ENCODE measurements at places on chromosomes 12 and 14. TPM values are rescaled to one million over a fixed set of nuclear protein-coding genes. Genes with fewer than 3 reads are reported as not detected.

Gene SCNN1A
- 118 TPM for total RNA-seq

- no peaks in the 10 kb centered on the region for H3K36me3 ChIP-seq
- H3K4me1 ChIP-seq = no peaks in the 10 kb centered on the region
These were observed 126.0 kb upstream of the FKBP4 start for GRCh38 chr12:2668816-2669215.

Gene ALX1
- total RNA-seq = not detected

DNA sequence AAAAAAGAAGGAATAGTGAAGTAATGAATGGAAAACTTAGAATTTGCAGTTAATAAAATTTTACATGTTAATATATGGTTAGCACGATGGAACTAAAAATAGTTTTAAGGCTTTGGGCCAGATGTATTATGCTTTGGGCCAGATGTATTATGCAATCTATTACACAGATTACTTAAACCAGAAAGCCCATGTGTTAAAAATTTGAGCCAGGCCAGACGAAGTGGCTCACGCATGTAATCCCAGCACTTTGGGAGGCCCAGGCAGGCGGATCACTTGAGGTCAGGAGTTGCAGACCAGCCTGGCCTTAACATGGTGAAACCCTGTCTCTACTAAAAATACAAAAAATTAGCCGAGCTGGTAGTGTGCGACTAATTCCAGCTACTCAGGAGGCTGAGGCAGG is 17.2 kb downstream of the IFT81 start:
- no peak overlapping the region for H3K4me3 ChIP-seq
- H3K27ac ChIP-seq = no peak overlapping the region
- no peak for DNase-seq
- H3K27me3 ChIP-seq = no peaks in the 10 kb centered on the region
- H3K36me3 ChIP-seq = no peaks in the 10 kb centered on the region

Gene INSM2
- not detected for total RNA-seq

Gene TMEM52B
- not detected for total RNA-seq

GRCh38 chr12:96177013-96177412 is 17.2 kb upstream of the ELK3 start:
- no peaks in the 10 kb centered on the region for H3K4me1 ChIP-seq
- H3K36me3 ChIP-seq = no peaks in the 10 kb centered on the region
- no peak for DNase-seq
- H3K4me3 ChIP-seq = no peak overlapping the region
- no peak overlapping the region for H3K27ac ChIP-seq
- H3K27me3 ChIP-seq = no peaks in the 10 kb centered on the region

GRCh38 chr12:4323396-4323795 is 2.4 kb downstream of the TIGAR start:
- no peak for DNase-seq
- H3K4me3 ChIP-seq = no peak overlapping the region
- H3K27me3 ChIP-seq = no peaks in the 10 kb centered on the region
- no peaks in the 10 kb centered on the region for H3K36me3 ChIP-seq
- no peaks in the 10 kb centered on the region for H3K4me1 ChIP-seq
- no peak overlapping the region for H3K27ac ChIP-seq

Gene ZNF891
- 0.02 TPM for total RNA-seq

- no peak overlapping the region for H3K4me3 ChIP-seq
- no peak for DNase-seq
- H3K4me1 ChIP-seq = no peaks in the 10 kb centered on the region
- H3K27ac ChIP-seq = no peak overlapping the region
These were observed 30.3 kb upstream of the KLRF1 start for GRCh38 chr12:9796971-9797370.

Gene CCDC177
- total RNA-seq = not detected

DNA sequence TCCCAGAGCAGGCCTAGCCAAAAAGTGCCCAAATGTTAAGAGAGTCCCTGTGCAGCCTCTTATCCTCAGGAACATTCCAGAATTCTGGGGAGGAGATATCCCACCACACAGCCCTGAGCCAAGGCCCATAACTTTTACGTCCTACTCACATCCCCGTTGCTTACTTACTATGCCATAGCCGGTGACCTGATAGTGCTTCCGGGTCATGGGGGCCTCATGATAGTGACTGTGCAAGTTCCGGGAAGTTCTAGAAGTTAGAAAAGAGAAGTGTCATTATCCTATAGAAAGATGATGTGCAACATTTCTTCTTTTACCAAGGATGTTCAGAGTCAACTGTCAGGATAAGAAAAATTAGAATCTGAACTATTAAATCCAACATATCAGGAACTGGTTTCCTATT is 15.6 kb upstream of the NGB start:
- H3K4me1 ChIP-seq = no peaks in the 10 kb centered on the region
- DNase-seq = no peak
- no peak overlapping the region for H3K4me3 ChIP-seq
- peaks cover 11% of the 10 kb centered on the region for H3K36me3 ChIP-seq

Gene INHBC
- total RNA-seq = 0.20 TPM

- H3K27me3 ChIP-seq = no peaks in the 10 kb centered on the region
- H3K4me1 ChIP-seq = 0 out of 2 replicates have a peak, but pooled peaks cover 4% of the 10 kb centered on the region
- H3K27ac ChIP-seq = no peak overlapping the region
These were observed 171.6 kb downstream of the SLC6A15 start for GRCh38 chr12:84741031-84741430.

DNA sequence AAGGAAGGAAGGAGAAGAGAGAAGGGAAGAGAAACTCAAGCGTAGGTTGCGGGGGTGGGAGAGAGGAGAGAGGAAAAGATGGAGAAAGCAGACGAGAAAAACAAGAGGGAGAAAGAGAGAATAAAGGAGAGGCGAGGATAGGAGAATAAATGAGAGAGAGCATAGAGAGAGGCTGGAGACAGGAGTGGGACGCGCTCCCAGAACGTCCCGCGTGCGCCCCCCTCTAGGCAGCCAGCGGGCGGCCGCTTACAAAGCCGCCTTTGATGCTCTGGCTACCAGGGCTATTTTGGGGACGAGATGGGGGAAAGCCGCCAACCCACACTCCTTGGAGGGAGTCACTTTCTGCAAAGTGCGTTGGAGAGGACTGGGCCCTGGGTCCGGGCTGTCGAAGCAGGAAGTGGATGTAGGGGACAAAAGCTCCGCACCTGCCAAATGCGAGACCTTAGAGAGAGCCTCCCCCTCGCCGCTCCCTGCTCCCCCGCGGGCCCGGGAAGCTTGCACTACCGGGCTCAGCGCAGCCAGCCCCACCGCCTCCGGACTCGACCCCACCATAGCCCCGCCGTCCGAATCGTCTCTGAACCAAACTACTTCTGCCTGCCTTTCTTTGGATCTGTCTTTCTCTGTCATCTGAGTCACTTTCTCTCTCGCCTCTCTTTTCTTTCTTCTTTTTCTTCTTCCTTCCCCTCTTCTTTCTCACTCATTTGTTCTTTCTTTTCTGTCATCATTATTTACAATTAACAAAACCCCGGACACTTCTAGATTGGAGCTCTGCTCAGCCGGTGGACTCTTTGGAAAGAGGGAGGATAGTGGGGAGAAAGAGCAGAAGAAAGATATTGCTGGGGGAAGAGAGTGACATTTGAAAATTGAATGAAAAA is 8.0 kb downstream of the ASCL1 start:
- peaks cover 41% of the 10 kb centered on the region for H3K27me3 ChIP-seq
- no peak for DNase-seq
- H3K27ac ChIP-seq = no peak overlapping the region
- no peak overlapping the region for H3K4me3 ChIP-seq
- no peaks in the 10 kb centered on the region for H3K4me1 ChIP-seq

Gene VEZT
- total RNA-seq = 46.4 TPM

DNA sequence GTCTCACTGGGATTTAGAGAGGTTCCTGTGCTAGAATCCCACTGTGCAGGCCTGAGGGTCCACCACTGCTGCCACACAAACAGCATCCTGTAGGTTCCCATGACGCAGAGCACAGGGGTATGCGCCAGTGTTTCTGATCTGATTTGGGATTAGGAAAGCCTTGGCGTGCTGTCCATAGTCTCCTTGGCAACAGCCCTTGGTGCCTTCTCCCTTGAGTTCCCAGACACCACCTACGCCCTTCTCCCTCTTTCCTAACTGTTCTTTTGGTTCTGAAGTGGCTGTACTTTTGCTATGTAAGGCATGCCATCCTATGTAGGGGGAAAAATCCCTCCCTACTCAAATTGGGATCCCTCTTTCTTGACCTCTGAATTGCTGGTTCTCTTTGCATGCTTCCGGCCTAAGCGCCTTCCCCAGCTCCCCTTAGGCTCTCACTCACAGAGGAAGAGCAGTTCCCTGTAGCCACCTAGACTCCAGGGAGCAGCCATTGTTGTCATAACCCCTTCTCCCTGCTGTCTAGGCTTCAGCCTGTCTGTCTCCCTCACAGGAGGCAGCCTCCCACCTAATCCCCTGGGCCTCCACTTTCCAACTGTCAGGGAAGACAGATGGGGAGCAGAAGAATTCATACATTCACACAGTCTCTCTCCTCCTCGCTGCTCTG is 14.8 kb upstream of the RIC8B start:
- no peaks in the 10 kb centered on the region for H3K36me3 ChIP-seq
- H3K4me1 ChIP-seq = no peaks in the 10 kb centered on the region
- H3K27ac ChIP-seq = no peak overlapping the region
- H3K4me3 ChIP-seq = no peak overlapping the region
- no peaks in the 10 kb centered on the region for H3K27me3 ChIP-seq
- DNase-seq = no peak

GRCh38 chr12:109160433-109160832 is 44.0 kb downstream of the ACACB start:
- no peak overlapping the region for H3K27ac ChIP-seq
- no peaks in the 10 kb centered on the region for H3K36me3 ChIP-seq
- DNase-seq = no peak
- H3K4me3 ChIP-seq = no peak overlapping the region

DNA sequence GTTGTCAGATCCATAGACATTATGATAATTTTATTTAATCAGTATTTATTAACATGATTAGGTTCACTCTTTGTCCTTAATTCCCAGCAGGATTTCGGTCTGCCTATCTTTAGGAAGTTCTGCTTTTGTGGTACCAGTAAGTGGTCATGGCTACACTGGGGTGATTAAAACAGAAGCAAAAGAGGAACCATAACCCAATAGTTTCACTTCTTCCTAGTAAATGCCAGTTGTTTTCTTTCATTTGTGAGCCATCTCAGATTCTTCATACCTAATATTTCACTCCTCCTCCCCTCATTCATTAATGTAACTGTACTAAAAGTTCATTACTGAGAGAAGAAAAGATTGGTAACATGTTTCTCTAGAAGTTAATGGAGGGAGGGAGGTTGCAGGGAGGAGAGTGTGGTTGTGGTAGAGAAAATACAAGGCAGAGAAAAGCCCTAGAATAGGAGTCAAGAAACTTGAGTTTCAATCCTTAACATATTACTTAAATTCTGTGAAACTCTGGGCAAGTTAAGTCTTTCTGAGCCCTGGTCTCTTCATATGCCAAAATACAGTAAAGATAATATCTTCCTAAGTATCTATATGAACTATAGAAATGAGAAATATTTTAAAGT is 101.2 kb downstream of the PEBP1 start:
- H3K36me3 ChIP-seq = no peaks in the 10 kb centered on the region
- peaks cover 11% of the 10 kb centered on the region for H3K4me1 ChIP-seq
- no peak for DNase-seq

GRCh38 chr12:10986812-10987211 is at the start of gene TAS2R50:
Gene TAS2R50 (minus strand): TSS chr12:10986912. CDS start chr12:10986860, 52 bp downstream.
- H3K36me3 ChIP-seq = no peaks in the 10 kb centered on the region
- DNase-seq = no peak
- no peak within 1 kb of the TSS for H3K4me3 ChIP-seq
- H3K27me3 ChIP-seq = no peaks in the 10 kb centered on the region
- H3K27ac ChIP-seq = no peak within 1 kb of the TSS
- no peaks in the 10 kb centered on the region for H3K4me1 ChIP-seq

- H3K4me3 ChIP-seq = no peak overlapping the region
- H3K36me3 ChIP-seq = no peaks in the 10 kb centered on the region
- no peak for DNase-seq
- no peaks in the 10 kb centered on the region for H3K27me3 ChIP-seq
These were observed 7.5 kb downstream of the HIP1R start for GRCh38 chr12:122842505-122843405.

DNA sequence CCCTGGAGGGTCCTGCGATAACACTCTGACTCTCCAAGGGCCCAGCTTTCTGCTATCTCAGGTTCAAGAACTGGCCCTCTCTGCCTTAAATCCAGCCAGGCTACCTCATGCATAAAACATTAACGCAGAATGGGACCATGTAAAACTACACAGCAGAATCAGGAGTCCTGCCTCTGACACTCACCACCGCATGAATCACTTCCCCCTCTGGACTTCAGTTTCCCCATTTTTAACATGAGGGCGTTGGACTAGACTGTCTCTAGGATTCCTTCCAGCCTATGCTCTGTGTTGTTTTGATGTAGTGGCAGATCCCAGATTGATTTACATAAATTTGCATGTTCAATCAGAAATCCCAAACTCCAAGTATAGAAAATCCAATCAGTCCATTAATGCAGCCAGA is 3.3 kb downstream of the NCKAP5L start:
- no peaks in the 10 kb centered on the region for H3K36me3 ChIP-seq
- no peaks in the 10 kb centered on the region for H3K27me3 ChIP-seq
- H3K4me1 ChIP-seq = peaks cover 23% of the 10 kb centered on the region
- H3K4me3 ChIP-seq = no peak overlapping the region

Gene SLCO1B1
- total RNA-seq = 0.32 TPM

GRCh38 chr12:95257541-95257940 is 39.9 kb downstream of the VEZT start:
- peaks cover 13% of the 10 kb centered on the region for H3K36me3 ChIP-seq
- no peaks in the 10 kb centered on the region for H3K4me1 ChIP-seq
- H3K4me3 ChIP-seq = no peak overlapping the region
- DNase-seq = no peak

DNA sequence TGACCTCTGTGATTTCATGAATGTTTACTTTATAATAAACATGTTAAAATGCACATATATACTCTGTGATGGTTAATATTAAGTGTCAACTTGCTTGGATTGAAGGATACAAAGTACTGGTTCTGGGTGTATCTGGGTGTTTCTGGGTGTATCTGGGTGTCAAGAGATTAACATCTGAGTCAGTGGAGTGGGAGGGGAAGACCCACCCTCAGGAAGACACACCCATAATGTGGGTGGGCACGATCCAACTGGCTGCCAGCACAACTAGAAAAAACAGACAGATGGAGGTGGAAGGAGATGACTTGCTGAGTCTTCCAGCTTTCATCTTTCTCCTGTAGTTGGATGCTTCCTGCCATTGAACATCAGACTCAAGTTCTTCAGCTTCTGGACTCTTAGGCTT is 11.9 kb downstream of the NUP37 start:
- no peak overlapping the region for H3K4me3 ChIP-seq
- no peaks in the 10 kb centered on the region for H3K27me3 ChIP-seq
- H3K4me1 ChIP-seq = no peaks in the 10 kb centered on the region
- peaks cover 73% of the 10 kb centered on the region for H3K36me3 ChIP-seq
- DNase-seq = no peak

DNA sequence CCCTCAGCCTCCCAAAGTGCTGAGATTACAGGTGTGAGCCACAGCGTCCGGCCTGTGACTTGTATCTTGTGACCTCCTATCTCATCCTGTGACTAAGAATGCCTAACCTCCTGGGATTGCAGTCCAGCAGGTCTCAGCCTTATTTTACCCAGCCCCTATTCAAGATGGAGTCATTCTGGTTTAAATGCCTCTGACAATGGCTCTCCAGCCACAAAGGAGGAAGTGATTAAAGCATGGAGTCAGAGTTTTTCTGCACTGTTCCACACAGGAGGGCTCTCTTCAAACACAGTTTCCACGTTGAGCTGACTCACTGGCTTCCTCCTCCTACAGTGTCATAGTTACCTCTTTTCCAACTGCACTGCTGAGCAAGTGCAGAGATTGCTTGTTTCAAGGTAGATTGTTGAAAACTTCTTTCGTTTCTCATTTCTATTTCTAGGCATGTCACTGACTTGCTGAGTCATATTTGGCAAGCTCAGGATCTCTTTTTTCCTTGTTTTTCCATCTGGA is 383.8 kb downstream of the PCNX1 start:
- DNase-seq = peak; percentile 23
- H3K27ac ChIP-seq = no peak overlapping the region
- H3K4me3 ChIP-seq = no peak overlapping the region
- no peaks in the 10 kb centered on the region for H3K36me3 ChIP-seq
